Testis (tissue), 5 donors: ENCODE measurements at places on chromosomes 3 and 15. TPM values are rescaled to one million over a fixed set of nuclear protein-coding genes. Genes with fewer than 3 reads are reported as not detected.

CADPS gene
- 8.6 TPM for polyA plus RNA-seq

GRCh38 chr3:59320080-59320479, 270.3 kb upstream of the CFAP20DC start:
- peaks cover 16% of the 10 kb centered on the region for H3K4me1 ChIP-seq
- H3K36me3 ChIP-seq, result no peaks in the 10 kb centered on the region
- H3K27me3 ChIP-seq, result no peaks in the 10 kb centered on the region
- no peak overlapping the region for H3K27ac ChIP-seq
- no peak overlapping the region for H3K4me3 ChIP-seq

DNA sequence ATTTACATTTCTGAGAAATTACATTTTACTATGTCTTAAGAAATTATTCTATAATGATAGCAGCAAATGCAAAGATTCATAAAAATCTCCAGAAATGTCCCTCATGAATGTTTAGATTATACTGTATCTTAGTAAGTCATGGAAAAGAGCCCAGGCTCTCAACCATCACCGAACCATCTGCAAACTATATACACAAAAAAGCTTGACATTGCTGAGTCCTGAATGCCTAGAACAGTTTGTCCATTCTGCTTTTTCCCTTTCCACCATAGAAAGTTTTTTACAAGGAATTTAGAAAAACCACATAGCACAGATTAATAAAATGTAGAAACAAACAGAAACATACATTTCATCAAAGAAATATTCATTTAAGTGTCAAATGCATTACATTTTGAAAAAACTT, 83.6 kb downstream of the MYO9A start:
- H3K4me1 ChIP-seq, result no peaks in the 10 kb centered on the region
- no peaks in the 10 kb centered on the region for H3K36me3 ChIP-seq
- H3K4me3 ChIP-seq, result no peak overlapping the region
- no peak overlapping the region for H3K27ac ChIP-seq
- no peaks in the 10 kb centered on the region for H3K27me3 ChIP-seq

DNA sequence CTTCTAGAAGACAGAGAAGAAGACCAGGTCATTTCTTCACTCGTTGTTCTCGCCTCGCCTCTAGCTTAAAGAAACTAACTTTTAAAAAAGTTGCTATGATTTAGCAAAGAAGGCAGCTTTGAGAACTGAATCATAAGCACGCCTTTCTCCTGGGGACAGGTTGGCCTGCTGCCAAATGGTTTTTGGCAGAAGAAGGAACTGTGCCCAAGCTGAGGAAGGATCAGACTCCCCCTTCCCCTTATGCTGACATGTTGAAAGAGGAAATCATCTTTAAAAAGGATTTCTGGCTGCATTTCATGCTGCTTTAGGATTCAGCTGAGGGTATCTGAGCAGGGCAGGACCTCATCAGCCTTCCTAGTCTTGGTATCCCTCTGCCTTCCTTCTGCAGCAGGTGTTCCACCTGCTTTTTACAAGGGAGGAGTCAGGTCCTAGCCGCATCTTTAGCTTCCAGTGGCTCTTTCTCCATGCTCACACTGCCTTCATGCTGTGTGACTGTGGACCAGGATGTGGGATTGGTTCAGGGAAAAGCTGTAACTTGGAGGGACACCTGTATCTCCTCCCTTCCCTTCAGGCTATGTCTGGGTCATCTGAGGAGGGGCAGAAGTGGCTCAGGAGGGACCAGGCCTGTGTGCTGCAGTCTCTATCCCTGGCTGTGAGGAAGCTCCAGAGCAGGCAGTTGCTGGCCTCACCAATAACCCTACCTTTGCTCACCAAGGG, 34.1 kb upstream of the HACD2 start:
- no peaks in the 10 kb centered on the region for H3K27me3 ChIP-seq
- H3K27ac ChIP-seq, result peak overlapping the region; percentile 87
- peak overlapping the region; percentile 43 for H3K4me3 ChIP-seq
- H3K4me1 ChIP-seq, result peaks cover 46% of the 10 kb centered on the region
- no peaks in the 10 kb centered on the region for H3K36me3 ChIP-seq

NR1I2 gene
- 0.57 TPM for polyA plus RNA-seq

NDUFB5 gene
- 138 TPM for polyA plus RNA-seq

GRCh38 chr15:63211549-63211948, 22.1 kb downstream of the RAB8B start:
- H3K4me3 ChIP-seq, result no peak overlapping the region
- DNase-seq, result no peak
- H3K27ac ChIP-seq, result no peak overlapping the region
- H3K36me3 ChIP-seq, result no peaks in the 10 kb centered on the region
- no peaks in the 10 kb centered on the region for H3K27me3 ChIP-seq

DNA sequence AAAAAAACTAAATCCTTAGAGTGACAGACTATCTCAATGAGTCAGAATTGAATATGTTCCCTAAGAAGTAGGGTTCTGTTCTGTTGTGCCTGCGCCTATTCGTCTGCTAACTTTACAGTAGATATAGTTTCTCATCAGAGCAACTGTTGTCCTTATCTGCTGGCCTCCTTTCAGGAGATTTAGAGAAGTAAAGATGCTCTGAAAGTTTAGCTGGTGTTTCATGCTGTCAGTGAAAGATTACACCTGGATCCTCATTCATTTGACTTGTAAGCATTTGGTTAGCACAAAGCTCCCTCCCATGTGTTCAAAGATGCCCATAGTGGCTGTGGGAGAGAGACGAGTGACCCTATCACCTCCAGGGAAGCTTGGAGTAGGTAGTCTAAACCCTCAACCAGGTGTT, 35.0 kb downstream of the SUCNR1 start:
- H3K4me1 ChIP-seq, result peaks cover 10% of the 10 kb centered on the region
- DNase-seq, result no peak
- no peaks in the 10 kb centered on the region for H3K27me3 ChIP-seq
- H3K36me3 ChIP-seq, result no peaks in the 10 kb centered on the region
- no peak overlapping the region for H3K27ac ChIP-seq

DNA sequence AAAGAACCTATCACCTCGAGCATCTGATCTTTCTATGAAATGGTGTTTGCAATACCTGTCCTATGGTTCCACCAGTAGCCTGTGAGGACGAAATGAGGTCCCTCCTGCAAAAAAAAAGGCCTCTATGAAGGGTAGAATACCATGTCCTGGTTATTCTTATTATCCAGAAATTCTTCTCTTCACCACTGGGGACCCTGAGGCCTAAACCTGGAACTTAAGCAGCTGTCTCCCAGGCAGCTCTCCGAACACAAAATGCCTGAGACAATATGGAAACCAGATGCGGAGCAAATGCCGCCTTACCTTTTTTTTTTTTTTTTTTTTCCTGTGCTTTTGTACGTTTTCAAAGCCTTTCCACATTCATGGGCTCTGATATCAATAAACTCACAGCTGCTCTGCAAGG, 62.1 kb upstream of the WNT5A start:
- no peak for DNase-seq
- H3K4me3 ChIP-seq, result no peak overlapping the region
- no peaks in the 10 kb centered on the region for H3K4me1 ChIP-seq
- no peaks in the 10 kb centered on the region for H3K36me3 ChIP-seq

ITPKA gene
- 12.1 TPM for polyA plus RNA-seq

ADAMTS9 gene
- 5.9 TPM for polyA plus RNA-seq

DNA sequence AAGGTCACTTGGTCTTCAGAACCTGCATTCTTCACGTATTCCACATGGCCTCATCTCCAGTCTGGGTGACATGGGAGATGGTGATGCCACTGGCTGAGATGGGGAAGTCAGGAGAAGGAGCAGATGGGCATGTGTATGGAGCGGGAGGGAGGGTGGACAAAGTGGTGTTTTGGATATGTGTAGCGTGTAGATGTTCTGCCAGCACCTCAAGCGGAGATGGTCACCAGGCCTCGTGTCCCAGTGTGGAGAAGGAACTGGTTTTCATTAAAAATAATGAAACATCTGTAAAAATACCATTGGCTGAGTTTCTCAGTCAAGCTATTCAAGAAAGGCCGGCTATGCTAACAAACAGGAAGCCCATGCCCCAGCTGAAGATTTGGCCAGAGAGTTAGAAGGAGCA, 26.2 kb downstream of the LARP6 start:
- no peak for DNase-seq
- H3K4me1 ChIP-seq, result peaks cover 3% of the 10 kb centered on the region
- H3K27me3 ChIP-seq, result no peaks in the 10 kb centered on the region
- H3K27ac ChIP-seq, result no peak overlapping the region
- H3K4me3 ChIP-seq, result no peak overlapping the region
- H3K36me3 ChIP-seq, result no peaks in the 10 kb centered on the region

- no peaks in the 10 kb centered on the region for H3K36me3 ChIP-seq
- H3K27ac ChIP-seq, result no peak overlapping the region
- no peak for DNase-seq
- H3K4me3 ChIP-seq, result no peak overlapping the region
- H3K27me3 ChIP-seq, result no peaks in the 10 kb centered on the region
Observed at GRCh38 chr3:136893848-136894443, 31.9 kb downstream of the NCK1 start.

DNA sequence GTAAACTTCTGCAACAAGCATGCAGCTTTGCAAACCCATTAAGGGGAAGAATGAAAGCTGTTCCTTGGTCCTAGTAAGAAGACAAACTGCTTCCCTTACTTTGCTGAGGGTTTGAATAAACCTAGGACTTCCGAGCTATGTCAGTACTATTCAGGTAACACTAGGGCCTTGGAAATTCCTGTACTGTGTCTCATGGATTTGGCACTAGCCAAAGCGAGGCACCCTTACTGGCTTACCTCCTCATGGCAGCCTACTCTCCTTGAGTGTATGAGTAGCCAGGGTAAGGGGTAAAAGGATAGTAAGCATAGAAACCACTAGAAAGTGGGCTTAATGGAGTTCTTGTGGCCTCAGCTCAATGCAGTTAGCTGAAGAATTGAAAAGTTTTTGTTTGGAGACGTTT, 224.2 kb downstream of the P3H2 start:
- no peak for DNase-seq
- no peak overlapping the region for H3K27ac ChIP-seq
- no peaks in the 10 kb centered on the region for H3K27me3 ChIP-seq
- no peaks in the 10 kb centered on the region for H3K4me1 ChIP-seq
- H3K36me3 ChIP-seq, result no peaks in the 10 kb centered on the region

DNA sequence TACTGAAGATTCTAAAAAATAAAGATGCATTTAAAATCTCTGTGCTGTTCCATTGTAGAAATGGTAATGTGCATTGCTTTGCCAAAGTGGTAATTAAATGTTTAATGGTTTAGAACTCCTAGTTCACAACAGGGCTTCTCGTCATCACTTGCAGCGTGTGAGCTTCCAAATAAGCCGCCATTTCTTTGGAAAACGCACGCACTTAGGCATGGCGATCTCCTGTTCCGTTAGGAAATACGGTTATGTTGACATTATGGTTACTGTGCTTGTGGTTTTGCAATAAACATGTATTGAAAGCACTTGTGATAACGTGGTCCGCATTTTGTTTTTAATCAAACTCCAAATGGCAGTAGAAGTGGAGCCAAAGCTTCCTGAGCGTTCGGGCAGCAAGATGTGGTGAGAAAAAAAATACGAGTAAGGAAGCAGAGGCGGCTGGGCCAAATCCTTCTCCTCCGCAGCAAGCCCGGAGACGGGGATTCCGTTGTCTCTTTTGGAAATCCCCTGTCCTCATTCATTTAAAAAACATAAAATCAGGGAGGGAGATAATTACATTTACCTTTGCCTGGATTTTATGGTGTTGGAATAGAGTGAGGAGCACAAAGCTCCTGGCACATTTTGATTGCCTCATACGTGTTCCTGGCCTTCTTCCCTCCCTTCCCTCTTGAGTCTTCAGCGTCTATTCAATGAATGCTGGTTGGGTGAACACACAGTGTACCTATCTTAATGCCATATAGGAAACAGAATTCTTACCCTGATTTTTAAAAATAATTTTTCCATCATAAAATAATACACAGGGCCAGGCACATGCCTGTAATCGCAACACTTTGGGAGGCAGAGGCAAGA, 97.5 kb downstream of the SLC49A4 start:
- H3K4me1 ChIP-seq, result no peaks in the 10 kb centered on the region
- H3K4me3 ChIP-seq, result no peak overlapping the region
- no peaks in the 10 kb centered on the region for H3K27me3 ChIP-seq
- H3K27ac ChIP-seq, result no peak overlapping the region
- no peaks in the 10 kb centered on the region for H3K36me3 ChIP-seq
- no peak for DNase-seq

DNA sequence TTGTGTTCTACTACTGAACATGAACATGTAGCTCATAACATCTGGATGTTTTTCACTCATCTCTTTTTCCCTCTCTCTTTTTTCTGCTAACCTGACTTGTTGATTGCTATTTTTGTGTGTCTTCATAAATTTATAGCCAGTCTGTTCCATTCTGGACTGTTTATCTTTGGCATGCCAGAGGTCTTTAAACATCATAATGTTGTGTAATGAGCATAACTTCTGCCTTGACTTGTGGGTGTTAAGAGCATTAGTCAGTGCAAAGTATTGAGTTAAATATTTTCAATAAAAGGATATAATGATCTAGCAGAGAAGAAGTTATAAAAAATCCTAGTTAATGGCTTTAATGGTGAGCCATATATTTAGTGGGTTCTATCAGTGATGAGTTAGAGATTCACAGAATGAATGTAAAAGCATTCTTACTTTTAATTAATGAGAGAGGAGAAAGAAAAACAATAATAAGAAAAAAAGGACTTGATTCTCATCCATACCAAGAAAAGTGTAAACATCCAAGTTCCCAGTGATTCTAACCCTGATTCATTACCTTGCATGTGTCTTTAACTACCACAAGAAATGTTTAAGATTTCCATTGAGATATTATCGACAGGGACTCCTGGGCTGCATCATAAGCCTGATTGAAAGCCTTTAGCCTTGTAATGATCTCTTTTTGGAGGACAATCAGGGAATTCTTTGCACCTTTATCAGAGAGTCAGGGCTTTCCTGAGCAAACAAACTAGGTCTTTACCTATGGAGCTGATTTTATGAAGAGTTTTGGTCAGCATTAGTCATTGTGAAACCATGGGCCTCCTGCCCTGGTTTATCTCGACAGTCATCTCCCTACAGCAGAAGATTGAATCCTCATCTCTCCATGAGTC, 22.9 kb downstream of the MITF start:
- H3K27me3 ChIP-seq, result no peaks in the 10 kb centered on the region
- no peak for DNase-seq
- H3K27ac ChIP-seq, result no peak overlapping the region
- peaks cover 2% of the 10 kb centered on the region for H3K4me1 ChIP-seq

DNAH12 gene
- 15.7 TPM for polyA plus RNA-seq

ADAMTS7 gene
- polyA plus RNA-seq, result 5.7 TPM

C3orf22 gene
- 42.2 TPM for polyA plus RNA-seq

GRCh38 chr3:140276703-140277102, 341.7 kb downstream of the CLSTN2 start:
- H3K4me3 ChIP-seq, result no peak overlapping the region
- no peaks in the 10 kb centered on the region for H3K36me3 ChIP-seq
- no peak overlapping the region for H3K27ac ChIP-seq
- no peaks in the 10 kb centered on the region for H3K27me3 ChIP-seq
- peak; percentile 45 for DNase-seq
